Astrocyte (in vitro differentiated cells and primary cell): ENCODE measurements at places on chromosomes 3 and 15. TPM values are rescaled to one million over a fixed set of nuclear protein-coding genes. Genes with fewer than 3 reads are reported as not detected.

- no peak for DNase-seq
These were observed 3.1 kb downstream of the HHATL start for GRCh38 chr3:42699511-42699971.

CADPS gene
- total RNA-seq: 5.4 and 7.1 TPM in 2 replicates

PPP1R14D gene
- total RNA-seq: not detected in 2 replicates

RGMA gene
- total RNA-seq: 5.7 and 6.2 TPM in 2 replicates
